Smooth muscle cell of trachea (primary cell): ENCODE measurements at places on chromosomes 5 and 9. TPM values are rescaled to one million over a fixed set of nuclear protein-coding genes. Genes with fewer than 3 reads are reported as not detected.

SEC61B gene
- total RNA-seq = 72.6 and 92.1 TPM in 2 replicates

PCDHGC3 gene
- total RNA-seq = 94.1 and 137 TPM in 2 replicates

GABBR2 gene
- total RNA-seq = 0.33 and 1.3 TPM in 2 replicates

ACSL6 gene
- total RNA-seq = 0.66 TPM in 1 of 2 replicates, not detected in the other

VCAN gene
- total RNA-seq = 384 and 399 TPM in 2 replicates

SLC46A2 gene
- not detected in 2 replicates for total RNA-seq

ABLIM3 gene
- total RNA-seq = 23.1 and 42.5 TPM in 2 replicates

DOK3 gene
- total RNA-seq = 1.8 and 2.0 TPM in 2 replicates

WDR38 gene
- not detected in 2 replicates for total RNA-seq
